ENCODE measurements at places on chromosomes 6 and 20.

- DNase-seq = no peak
Observed at GRCh38 chr20:36440370-36441026, 100.8 kb upstream of the MYL9 start.

GRCh38 chr6:145258122-145258521, 477.2 kb downstream of the EPM2A start:
- no peak for DNase-seq

DNA sequence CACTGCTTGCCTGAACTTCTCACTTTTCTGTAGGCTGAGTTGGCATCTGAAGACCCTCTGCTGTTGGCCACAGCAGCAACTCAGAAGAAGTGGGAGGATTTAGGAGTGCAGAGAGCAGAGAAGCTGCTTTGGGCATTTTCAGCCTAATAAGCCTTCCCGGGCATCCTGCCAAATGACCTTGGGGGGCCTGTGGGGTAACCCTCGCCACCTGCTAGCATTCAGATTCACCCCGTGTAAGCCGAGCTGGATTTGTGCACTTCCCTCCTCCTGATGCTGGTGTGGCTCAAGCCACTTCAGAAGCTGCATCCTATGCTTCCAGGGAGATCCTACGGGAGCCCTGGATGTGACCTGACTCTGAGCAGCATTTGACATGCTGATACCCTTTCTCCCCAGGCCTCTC, 114.8 kb downstream of the LRFN2 start:
- DNase-seq = no peak

- no peak for DNase-seq
Observed at GRCh38 chr6:33207552-33208090, 679 bp upstream of the RING1 start.

GRCh38 chr6:69791065-69791471, 5.7 kb downstream of the LMBRD1 start:
- DNase-seq = no peak

GRCh38 chr20:54980103-54980960, 504.9 kb downstream of the DOK5 start:
- no peak for DNase-seq

- DNase-seq = no peak
Observed at GRCh38 chr6:13074415-13075140, 253.8 kb downstream of the TBC1D7 start.

DNA sequence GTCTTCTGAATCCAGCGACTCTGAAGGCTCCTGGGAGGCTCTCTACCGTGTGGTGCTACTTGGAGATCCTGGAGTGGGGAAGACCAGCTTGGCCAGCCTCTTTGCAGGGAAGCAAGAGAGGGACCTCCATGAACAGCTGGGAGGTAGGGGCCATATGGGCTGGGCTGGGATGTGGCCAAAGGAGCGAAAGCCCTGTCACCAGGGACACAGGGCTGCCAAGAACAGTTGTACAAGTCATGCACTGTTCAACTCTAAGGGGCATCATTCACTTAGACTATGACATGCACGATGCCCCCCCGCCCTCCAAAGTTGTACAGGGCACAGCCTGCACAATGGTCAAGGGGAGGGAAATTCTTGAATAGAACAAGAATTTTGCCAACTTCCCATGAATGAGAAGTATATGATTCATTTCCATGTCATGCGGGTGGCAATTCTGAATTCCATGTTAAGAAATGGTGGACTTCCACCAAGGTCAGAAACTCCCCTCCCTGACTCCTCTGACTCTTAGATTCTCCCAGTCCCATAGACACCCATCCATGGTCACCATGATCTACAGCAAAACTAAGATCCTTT, 1.6 kb downstream of the REM1 start:
- no peak for DNase-seq

DNA sequence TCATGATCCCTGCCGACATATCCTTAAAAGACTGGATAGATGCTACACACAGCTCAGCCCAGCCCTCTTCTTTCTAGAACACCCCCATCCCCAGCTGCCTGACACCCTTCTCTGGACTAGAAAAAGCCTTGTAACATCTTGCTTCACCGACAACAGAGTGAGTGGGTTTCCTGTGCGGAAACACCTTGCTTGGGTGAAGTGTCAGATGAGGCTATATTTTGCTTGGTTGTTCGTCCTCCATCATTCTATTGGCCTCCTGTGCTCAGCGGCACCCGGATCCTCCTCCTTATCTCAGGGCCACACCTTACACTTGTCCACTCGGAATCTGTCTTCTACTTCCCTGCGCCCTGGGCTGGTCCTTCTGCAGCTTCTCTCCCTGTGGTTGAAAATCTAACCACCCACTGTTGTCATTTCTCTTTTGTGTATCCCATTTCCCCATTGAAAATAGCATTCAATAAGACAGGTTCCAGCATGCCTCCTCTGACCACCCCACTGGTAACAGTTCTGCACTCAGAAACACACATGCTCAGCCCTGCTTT, 101.3 kb upstream of the MLN start:
- DNase-seq = peak; percentile 91

Data from CMK (cell line).